Stimulated activated memory B cell treated with anti-CD40 and anti-IgM and Interleukin-4, amounts not matched to agents 10 μg/mL and 1 μg/mL and 100 μg/mL, for 72 hours (primary cell): ENCODE measurements at places on chromosomes 1 and 21.
A peak's percentile ranks its signal among the peaks of the same experiment; 100 is the strongest.

DNA sequence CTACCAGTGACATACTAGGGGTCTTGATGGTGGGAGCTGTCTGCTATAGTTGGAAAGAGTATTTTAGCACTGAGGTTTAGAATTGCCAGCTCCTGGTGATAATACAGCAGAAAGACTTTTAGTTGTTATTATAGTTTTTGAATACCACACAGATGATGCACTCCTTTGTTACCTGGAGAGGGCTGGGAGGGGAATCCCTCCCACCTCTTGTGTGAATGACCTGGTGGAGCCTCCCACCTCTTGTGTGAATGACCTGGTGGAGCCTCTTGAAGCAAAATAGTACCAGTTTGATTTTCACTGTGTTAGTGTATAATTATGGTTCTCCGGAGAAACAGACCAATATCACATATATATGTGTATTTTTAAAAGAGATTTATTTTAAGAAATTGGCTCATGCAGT lies 3.3 kb downstream of the DISP1 start:
- no peak for ATAC-seq

DNA sequence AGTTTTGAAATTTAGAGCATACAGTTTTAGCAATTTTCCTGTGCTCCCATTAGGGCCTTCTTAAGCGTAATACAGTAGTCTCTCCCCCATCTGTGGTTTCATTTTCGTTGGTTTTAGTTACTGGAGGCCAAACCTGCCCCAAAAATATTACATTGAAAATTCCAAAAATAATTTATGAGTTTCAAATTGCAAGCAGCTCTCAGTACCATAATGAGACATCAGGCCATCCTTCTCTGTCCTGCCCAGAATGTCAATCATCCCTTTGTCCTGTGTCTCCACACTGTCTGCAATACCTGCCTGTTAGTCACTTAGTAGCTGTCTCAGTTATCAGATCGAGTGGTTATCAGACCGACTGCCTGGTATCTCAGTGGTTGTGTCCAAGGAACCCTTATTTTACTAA lies 45.4 kb downstream of the ADSS2 start:
- ATAC-seq: no peak

GRCh38 chr21:33127154-33127867 lies 57.4 kb downstream of the OLIG1 start:
- peak; percentile 60 for ATAC-seq

DNA sequence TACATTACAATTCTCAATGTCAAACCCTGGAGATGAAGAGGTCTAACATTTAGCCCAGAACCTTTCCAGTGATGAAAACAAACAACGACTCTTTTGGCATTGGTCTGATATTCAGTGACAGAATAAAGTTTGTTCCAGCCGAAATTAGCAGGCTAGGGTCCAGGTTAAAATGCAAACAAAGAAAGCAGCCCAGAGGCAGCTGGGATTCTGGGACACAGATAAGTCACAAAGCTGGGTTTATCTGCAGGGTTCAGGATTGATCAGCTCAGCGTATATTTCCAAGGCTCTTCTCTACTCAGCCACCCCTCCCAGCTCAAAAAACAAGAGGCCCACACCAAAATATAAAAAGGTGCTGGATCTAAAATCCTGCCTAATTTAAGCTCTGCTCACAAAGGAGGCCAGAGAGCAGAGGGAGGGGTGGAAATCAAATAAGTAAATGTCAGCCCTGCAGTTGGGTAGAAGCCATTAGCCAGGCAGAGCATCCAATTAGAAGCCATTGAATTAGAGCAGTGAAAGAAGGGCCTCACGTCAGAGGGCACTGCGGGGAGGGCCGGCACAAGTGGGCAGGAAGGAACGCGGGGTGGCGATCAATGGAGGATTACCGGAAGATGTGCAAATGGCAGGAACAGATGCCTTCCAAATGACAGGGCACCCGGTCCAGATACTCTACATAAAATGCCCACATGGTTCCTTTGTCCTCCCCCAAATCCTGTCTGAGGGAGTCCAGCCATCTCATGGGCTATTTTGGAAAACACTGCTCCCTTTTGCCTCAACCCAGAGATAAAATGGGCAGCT lies 3.2 kb upstream of the KLHDC8A start:
- no peak for ATAC-seq

GRCh38 chr21:45513741-45514310 lies 28.4 kb downstream of the SLC19A1 start:
- ATAC-seq: no peak

- no peak for ATAC-seq
Observed at GRCh38 chr1:166905900-166906299, 29.8 kb upstream of the TADA1 start.

DNA sequence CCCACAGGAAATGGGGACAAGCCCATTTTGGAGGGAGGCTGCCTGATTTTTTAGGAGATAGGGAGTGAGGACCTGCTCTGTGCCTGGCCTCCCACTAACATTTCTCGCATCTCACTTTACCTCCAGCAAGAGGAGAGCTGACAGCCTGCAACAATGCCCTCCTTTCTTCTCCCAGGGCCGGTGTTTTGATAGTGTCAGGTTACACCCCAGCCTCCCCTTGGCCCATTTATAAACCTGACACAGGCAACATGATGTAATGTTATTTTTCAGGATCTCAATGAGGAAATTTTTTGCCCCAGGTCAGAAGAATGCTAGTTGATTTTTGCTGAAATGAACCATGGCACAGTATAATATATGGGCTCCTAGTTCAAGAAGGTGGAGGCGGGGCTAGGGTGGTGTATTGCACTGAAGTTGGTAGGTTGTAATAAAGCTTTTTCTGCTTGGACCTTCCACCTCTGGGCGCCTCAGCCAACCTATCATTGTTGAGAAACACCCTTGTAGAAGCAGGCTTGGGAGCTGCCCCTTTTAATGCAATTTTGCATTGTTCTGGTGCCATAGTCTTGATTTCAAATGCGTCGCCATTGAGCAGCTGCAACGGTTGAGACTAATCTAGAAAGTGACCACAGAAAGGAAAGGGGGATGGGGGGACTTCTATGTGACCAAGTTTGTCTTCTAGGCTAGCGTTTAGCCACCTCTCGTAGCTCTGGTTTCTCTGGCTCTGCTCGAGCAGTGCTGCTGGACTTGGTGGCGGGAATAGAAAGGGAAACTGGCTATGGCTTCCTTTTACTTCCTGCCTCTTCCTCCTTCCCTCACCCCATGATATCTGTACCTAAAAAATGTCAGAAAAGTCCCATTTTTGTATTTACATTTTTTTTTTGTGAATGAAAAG lies 53.0 kb downstream of the PBX1 start:
- ATAC-seq: no peak

DNA sequence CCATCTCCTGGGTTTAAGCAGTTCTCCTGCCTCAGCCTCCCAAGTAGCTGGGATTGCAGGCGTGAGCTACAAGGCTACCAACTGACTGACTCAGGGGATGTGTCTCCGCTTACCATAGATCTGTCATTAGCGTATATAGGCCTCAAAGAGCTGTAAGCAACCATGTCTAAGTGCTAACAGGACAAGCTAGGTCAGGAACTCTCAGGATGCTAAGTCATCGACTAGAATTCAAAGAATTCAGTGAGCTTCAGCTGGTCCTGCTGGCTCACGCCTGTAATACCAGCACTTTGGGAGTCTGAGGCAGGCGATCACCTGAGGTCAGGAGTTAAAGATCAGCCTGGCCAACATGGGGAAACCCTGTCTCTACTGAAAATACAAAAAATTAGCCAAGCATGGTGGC lies 29.5 kb downstream of the CAPN2 start:
- ATAC-seq: no peak

- ATAC-seq: peak; percentile 82
Observed at GRCh38 chr21:23811805-23812204, 1795.5 kb downstream of the MRPL39 start.

- ATAC-seq: no peak
Observed at GRCh38 chr1:95532335-95532734, 298.3 kb downstream of the RWDD3 start.

DNA sequence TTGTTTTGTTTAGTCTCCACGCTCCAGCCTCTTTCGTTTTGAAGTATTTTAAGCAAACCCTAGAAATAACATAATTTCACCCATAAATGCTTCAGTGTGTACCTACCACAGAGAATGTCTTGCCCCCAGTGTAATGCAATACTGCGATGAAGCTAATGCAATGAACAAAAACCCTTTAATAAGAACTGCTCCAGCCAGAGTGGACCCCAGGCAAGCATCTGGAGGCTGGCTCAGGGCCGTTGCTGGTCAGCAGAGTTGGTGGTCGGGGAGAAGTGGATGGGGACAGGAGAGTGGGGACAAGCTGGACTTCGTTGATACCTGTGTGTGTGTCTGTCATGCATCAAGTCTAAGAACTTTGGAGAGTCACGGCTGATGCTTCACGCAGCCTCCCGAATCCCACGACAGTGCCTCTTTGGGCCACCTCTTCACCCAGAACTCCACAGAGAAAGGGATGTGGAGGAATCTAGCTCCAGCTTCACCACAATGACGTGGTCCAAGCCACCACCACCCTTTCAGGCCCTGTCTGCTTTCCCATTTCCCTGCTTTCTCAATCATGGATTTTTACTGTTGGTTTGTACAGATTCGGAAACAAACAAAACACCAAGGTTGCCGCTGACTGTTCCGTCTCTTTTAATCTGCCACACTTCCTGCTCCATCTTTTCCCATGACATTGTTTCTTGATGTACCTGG lies 108.6 kb upstream of the ERRFI1 start:
- ATAC-seq: no peak

DNA sequence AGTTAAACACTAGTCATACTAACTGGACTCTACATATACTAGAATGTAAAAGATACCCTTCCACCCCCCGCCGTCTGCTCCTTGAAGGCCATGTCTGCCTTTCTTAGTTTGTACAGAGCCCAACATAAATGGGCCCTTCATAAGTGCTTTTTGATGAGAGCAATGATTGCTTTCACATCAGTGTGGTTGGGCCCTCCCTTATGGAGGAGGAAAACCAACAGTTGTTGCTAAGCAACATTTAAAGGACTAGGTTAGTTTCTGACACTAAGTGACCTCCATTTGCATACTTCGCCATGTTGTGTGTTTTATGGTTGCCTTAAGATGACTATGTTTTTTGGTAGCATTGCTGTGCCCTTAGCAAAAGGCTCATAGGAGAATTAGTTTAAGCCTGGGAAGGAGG lies 182.0 kb upstream of the SGIP1 start:
- ATAC-seq: peak; percentile 59

- ATAC-seq: no peak
Observed at GRCh38 chr1:232316864-232317263, 313.1 kb downstream of the SIPA1L2 start.

- peak; percentile 85 for ATAC-seq
Observed at GRCh38 chr1:203299169-203299568, 6.2 kb upstream of the BTG2 start.

GRCh38 chr1:33001282-33001681 lies 35.4 kb downstream of the AK2 start:
- ATAC-seq: no peak

- no peak for ATAC-seq
Observed at GRCh38 chr1:103256490-103256889, 148.2 kb upstream of the COL11A1 start.

- no peak for ATAC-seq
Observed at GRCh38 chr21:32102426-32102825, 176.4 kb downstream of the MIS18A start.

DNA sequence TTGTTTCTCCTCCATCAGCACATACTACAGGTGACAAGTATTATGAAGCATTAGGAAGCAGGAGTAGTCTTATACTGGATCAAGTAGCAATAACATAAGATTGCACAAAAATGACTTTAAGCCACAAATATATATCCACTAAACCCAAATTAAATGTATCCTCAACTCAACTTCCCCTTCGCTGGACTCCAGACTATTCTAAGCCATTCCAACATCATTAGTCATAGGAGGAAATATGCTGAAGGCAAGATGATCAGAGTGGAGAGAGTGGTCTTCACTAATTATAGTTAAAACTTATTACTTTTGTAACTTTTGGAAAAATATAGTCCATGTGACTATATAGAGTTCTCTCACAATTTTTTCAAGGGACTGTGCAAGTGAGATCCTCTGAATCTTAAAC lies 390.7 kb upstream of the ZP4 start:
- no peak for ATAC-seq

DNA sequence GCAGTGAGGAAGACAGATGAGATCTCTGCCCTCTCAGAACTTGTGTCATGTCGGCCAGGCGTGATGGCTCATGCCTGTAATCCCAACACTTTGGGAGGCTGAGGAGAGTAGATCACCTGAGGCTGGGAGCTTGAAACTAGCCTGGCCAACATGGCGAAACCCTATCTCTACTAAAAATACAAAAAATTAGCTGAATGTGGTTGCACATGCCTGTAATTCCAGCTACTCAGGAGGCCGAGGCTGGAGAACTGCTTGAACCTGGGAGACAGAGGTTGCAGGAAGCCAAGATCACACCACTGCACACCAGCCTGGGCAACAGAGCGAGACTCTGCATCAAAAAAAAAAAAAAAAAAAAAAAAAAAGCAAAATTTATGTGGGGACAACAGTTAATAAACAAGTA lies 40.9 kb upstream of the RALGPS2 start:
- peak; percentile 34 for ATAC-seq

GRCh38 chr1:56583957-56584468 lies 4.7 kb upstream of the PLPP3 start:
- no peak for ATAC-seq

DNA sequence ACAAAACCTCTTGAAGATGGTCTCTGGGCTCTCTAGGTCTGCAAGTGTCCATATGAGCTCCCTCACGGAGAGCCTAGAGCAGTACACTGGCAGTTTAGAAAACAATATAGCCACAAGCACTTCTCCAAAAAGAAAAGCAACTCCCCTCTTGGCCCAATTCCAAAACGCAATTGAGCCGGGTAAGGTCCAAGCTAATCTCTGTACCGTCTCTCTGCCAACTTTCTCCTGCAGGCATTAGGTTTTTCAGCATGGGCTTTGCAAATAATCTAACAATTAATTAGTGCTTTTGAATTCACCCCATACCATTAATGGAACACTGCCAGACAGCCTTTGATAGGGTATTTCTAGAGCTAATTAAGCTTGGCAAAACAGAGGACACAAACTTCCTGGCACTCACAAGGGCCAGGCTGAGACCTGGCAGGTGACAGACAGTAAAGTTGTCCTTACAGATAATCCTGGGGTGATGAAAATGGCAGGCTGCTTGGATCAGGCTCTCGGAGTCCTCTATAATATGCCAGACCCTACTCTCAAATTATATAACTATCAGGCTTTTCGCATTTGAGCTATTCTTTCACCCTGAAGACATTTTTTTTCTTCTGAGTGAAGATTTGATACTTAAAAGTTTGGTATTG lies 39.8 kb downstream of the TGFBR3 start:
- ATAC-seq: no peak

- peak; percentile 87 for ATAC-seq
Observed at GRCh38 chr1:50724626-50725286, 235.3 kb downstream of the FAF1 start.

GRCh38 chr21:46482225-46482845 lies 23.6 kb downstream of the DIP2A start:
- no peak for ATAC-seq

DNA sequence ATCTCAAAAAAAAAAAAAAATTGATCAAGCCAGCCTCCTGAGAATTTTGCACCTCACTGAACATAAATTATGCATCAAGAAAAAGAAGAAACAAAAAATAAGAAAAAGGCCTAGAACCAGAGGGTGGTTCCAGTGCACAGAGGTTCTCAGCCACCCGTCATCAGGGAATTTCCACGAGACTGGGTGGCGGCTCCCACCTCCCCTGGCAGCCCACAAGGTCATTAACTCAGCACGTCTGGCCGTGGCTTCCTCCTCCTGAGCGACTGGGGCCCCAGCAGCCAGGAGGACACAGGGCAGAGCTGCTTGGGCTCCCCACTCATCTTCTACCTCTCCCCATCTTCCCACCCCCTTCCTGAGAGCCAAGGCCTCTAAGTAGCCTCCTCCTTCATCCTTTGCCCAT lies 15.7 kb upstream of the TMEM51 start:
- ATAC-seq: no peak

GRCh38 chr1:242674951-242675645 lies 150.6 kb upstream of the PLD5 start:
- ATAC-seq: no peak
